ENCODE measurements at places on chromosomes 6 and 20.

- no peak for DNase-seq
These were observed 85.5 kb downstream of the ARID1B start for GRCh38 chr6:156862711-156863110.

- DNase-seq, result peak; percentile 40
These were observed 172.1 kb upstream of the RUNX2 start for GRCh38 chr6:45156075-45156474.

DNA sequence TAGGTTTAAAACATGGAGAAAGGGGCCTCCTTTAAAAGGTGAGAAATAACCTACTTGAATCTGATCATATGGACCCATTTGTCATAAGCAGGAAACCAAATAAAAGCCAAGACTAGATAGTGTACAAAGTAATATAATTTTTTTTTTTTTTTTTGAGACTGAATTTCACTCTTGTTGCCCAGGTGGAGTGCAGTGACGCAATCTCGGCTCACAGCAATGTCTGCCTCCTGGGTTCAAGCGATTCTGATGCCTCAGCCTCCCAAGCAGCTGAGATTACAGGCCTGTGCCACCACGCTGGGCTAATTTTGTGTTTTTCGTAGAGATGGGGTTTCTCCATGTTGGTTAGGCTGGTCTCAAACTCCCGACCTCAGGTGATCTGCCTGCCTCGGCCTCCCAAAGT, 89.2 kb downstream of the SASH1 start:
- no peak for DNase-seq

- no peak for DNase-seq
These were observed 92.9 kb upstream of the SYNDIG1 start for GRCh38 chr20:24376311-24377099.

DNA sequence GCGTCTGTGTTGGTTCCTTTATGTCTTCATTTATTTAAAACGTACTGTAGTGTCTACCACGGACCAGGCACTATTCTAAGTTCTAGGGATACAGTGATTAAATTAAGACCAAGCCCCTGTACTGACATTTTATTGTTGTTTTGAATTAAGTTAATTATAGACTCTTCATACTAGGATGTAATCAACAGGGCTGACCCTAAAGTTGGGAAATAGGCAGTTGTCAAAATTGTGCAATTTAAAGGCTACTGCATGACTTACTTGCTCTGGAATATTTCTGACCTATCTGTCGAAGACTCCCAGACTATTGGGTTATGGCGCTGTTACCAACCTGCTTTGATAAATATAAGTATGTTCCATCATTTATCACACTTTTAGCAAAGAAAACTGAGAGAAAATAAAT, 6.7 kb downstream of the MYO6 start:
- no peak for DNase-seq

GRCh38 chr20:47358672-47359529, 2.4 kb upstream of the ZMYND8 start:
- no peak for DNase-seq

- DNase-seq, result no peak
These were observed 52.4 kb upstream of the IPCEF1 start for GRCh38 chr6:154408891-154409500.

- no peak for DNase-seq
These were observed 1296.6 kb downstream of the EPHA7 start for GRCh38 chr6:92122746-92123145.

DNA sequence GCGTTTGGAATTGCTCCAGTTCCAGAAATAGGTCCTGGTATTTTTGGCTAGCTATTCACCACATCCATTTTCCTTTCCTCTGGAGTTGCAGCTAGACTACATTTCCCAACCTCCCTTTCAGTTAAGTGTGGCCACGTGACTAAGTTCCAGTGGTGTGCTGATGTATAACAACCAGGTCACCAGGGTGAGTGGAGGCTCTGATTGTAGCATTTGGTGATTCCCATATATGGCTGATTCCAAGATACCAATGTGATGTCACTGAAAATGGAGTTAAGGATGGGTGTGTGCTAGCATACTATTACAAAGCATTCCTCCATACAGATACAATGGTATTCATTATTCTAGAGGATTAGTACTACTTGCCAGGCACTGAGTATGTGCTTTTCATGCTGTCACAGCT, 49.7 kb upstream of the STK35 start:
- DNase-seq, result no peak

DNA sequence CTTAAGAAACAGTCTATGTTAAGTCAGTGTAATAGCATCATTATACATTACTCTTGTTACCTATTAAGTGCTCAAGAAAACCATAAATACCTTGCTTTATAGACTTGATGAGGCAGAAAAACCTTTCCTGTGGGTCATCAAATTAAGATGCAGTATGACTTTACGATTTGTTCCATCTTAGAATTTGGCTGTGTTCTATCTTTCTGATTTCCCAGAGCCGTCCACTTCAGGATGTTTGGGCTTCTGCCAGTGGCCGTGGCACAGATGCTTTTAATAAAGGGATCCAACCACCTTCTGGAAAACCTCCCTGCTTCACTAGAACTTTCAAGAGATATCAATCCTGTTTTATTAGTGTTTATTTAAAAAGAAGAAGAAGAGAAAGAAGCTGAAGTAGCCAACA, 71.2 kb downstream of the PDE7B start:
- DNase-seq, result no peak

- DNase-seq, result no peak
These were observed 12.9 kb upstream of the ZNF391 start for GRCh38 chr6:27375613-27376079.

- DNase-seq, result no peak
These were observed 4.1 kb downstream of the CALHM6 start for GRCh38 chr6:116465246-116465645.

- no peak for DNase-seq
These were observed 118.0 kb downstream of the GRM1 start for GRCh38 chr6:146146836-146147235.

- no peak for DNase-seq
These were observed 20.5 kb downstream of the RSPH9 start for GRCh38 chr6:43665376-43665775.

DNA sequence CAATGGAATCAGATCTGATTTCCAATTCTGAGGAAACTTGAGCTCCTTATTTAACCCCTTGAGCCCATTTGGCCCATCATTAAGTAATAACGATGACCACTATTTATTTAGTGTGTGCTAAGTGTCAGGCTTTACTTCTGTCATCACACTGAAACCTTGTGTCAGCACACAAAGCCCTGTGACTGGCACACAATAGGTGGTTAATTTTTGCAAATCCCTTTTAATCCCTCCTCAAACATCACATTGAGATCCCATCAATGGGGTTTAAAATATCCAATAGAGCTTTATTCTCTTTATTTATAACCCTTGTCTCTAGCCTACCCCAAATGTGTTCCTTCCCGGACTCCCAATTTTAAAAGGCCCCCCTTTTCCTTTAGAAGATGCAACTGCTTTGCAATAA, 656.8 kb upstream of the CHD6 start:
- DNase-seq, result no peak

- DNase-seq, result no peak
These were observed 662 bp downstream of the ZNF343 start for GRCh38 chr20:2507875-2508630.

DNA sequence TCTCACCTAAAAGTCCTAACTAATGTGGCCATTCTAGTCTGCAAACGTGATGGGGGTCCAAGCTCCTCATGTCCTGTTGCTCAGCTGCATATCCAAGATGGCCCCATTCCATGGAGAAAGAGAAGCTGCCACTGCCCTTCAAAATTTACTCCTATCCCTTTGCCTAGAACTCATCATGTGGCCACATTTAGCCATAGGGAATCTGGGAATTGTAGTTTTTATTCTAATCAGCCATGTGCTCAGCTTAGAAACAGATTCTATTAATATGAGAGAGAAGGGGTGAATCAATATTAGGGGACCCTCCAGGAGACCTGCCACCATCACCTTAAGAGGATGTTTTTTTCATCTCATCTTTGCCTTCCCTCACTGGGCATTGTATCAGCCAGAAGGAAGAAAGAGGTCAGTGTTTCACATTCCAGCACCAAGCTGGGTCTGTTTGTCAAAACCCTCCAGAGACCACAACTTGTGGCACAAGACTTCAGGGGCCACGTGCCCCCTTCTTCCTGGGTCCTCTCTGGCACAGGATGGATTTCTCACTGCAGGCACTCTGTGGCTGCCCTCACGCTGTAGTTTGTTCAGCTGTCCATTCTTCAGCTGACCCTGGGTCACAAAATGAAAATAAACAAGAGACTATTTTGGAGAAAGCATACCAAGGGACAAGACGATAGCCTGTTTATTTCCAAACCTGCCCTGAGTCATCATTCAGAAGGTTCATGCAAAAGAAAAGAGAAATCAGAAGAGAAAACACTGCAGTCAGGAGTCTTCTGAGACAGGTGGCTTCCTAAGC, 172.0 kb downstream of the EYA2 start:
- DNase-seq, result no peak

DNA sequence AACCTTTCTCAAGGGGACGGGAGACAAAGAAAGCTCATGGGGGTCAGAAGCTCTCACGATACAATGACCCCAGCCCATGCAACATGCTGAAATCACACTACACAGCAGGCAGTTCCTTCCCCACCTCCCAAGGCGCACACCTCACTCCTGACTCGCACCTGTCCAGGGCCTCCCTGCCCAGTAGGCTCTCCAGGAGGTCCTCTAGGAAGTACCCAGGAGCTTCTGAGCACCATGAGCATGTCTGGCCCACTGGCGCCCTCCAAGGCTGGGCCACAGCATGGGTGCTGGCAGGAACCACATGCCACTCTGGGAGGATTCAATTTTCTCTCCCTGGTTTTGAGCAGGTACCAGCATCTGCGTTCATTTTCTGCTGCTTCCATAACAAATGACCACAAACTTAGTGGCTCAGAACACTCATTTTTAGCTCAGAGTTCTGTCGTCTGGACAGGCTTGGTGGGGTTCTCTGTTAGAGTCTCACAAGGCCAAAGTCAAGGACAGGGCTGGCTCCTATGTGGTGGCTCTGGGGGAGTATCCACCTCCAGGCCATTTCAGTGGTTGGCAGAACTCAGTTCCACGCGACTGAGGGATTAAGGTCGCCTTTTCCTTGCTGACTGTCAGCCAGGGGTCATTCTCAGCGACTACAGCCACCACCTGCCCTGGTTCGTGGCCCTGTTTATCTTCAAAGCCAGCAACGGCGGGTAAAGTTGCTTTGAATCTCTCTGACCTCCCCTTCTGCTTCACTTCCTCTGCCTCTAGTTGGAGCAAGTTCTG, 32.7 kb downstream of the ACSS1 start:
- DNase-seq, result no peak

DNA sequence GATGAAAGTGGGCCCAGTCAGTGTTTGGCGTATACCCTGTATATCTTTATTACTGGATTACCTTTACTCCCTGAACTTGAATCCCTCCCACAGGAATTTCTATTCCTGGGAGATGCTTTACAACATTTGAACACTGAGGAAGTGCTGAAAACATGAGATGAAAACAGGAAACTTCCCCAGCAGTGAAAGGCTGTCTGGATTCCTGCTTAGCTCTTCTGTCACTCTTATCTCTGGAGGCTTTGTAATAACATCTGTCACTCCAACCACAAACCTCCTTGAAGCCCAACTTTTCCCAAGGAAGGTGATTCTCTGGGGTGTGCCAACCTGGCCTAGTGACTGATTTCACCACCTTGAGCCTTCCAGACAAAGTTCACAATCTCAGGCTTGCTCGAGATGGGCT, 264.5 kb upstream of the BMP2 start:
- DNase-seq, result no peak

DNA sequence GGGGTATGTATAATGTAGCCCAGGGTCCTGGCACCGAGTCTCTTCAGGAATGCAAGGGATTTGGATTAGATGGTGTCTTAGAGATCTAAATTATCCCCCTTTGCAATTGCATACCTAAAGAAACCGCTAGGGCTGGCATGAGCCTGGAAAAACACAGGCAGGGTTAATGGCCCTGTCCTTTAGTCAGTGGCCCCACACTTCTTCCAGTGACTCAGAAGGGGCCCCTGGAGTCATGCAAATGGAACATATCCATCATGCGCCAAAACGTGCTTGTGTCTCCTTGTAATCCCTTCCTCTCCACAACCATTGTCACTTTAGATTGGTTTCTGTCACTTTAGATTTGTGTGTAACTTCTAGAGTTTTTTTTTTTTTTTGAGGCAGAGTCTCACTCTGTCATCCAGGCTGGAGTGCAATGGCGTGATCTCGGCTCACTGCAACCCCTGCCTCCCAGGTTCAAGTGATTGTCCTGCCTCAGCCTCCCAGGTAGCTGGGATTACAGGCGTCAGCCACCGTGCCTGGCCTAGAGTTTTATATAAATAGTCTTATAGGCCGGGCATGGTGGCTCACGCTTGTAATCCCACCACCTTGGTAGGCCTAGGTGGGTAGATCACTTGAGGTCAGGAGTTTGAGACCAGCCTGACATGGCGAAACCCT, 8.7 kb upstream of the MYBL2 start:
- DNase-seq, result peak; percentile 7

- no peak for DNase-seq
These were observed 988.2 kb upstream of the MAP3K7 start for GRCh38 chr6:91575032-91575431.

DNA sequence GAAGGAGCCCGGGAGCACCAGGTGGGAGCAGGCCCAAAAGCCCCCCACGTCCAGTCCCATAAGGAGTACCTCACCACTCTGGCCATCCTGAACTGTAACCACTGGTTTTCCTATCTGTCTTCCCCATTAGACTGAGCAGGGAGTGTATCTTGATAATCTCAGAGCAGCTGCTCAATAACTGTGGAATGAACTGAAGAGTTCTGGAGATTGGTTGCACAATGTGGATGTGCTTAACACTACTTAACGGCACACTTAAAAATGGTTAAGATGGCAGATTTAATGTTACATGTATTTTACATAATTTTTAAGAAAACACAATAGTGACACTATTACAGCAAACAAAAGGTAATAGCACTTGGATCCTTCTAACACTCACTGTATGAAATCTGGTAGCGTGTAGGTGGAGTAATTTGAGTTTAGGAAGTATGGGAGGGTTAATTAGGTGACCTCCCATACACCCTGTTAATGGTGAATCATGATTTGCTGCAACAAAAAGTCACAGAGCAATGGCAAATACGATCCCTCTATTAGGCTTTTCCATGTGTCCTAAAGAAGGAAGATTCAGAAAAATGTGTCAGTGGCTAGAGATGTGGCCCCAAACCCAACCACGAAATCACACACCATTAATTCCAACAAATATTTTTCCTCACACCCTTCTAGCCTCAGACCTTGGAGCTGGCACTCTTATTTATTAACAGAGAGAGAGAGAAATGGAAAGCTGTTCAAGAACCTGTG, 18.4 kb downstream of the TRAM2 start:
- no peak for DNase-seq

DNA sequence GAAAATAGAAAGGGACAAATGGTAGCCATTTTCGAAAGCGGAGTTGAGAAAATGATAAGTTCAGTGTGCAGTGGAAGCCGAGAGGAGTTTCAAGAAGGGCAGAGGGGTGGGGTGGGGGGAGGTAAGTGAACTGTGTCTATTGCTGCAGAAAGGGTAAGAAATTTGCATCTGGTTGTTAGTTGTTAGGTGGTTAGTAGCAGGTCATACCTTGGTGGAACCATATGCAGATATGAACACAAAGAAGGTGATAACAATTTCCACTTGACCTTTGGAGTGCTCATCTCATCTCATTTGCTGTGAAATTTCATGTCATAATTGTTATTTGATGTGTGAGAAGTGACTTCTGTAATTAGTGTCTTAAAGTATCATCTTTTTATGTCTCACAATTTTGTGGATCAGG, 288.2 kb downstream of the QKI start:
- no peak for DNase-seq
